ENCODE measurements at places on chromosomes 5 and 9. TPM values are rescaled to one million over a fixed set of nuclear protein-coding genes. Genes with fewer than 3 reads are reported as not detected.

The HSDL2 gene
- total RNA-seq = 25.2 TPM

The SLC6A7 gene
- not detected for total RNA-seq

The ADGRD2 gene
- total RNA-seq = not detected

The CER1 gene
- total RNA-seq = not detected

The PIP5K1B gene
- not detected for total RNA-seq

The BRD3 gene
- 11.8 TPM for total RNA-seq

The SLC34A3 gene
- 0.11 TPM for total RNA-seq

The NR5A1 gene
- 0.09 TPM for total RNA-seq

The SARDH gene
- not detected for total RNA-seq

The LRRTM2 gene
- not detected for total RNA-seq

The THG1L gene
- 31.2 TPM for total RNA-seq

The FAM78A gene
- 0.26 TPM for total RNA-seq

The FREM1 gene
- total RNA-seq = not detected

The PCDHB12 gene
- not detected for total RNA-seq

The IFNW1 gene
- total RNA-seq = not detected

The LRRC19 gene
- total RNA-seq = not detected

The NMUR2 gene
- 0.13 TPM for total RNA-seq

The FSD1L gene
- 3.5 TPM for total RNA-seq

The LCN1 gene
- not detected for total RNA-seq

The PCA3 gene
- total RNA-seq = not detected

The SOWAHA gene
- total RNA-seq = 0.14 TPM

The DOK3 gene
- total RNA-seq = 4.3 TPM

The PHF24 gene
- 0.08 TPM for total RNA-seq

The DDX4 gene
- not detected for total RNA-seq

The IL5 gene
- not detected for total RNA-seq

The AGXT2 gene
- total RNA-seq = not detected

The HSPA4 gene
- total RNA-seq = 182 TPM

The CENPK gene
- 27.9 TPM for total RNA-seq

The RXFP3 gene
- total RNA-seq = not detected

The PTPRD gene
- 0.16 TPM for total RNA-seq

The CCNO gene
- 8.3 TPM for total RNA-seq

The IRX2 gene
- total RNA-seq = 1.5 TPM

The BARX1 gene
- 12.3 TPM for total RNA-seq

The SLCO6A1 gene
- not detected for total RNA-seq

The FBP1 gene
- not detected for total RNA-seq

The LHX2 gene
- 3.9 TPM for total RNA-seq

The SMARCA2 gene
- 25.1 TPM for total RNA-seq

The MYMK gene
- not detected for total RNA-seq

The FBXL7 gene
- 1.8 TPM for total RNA-seq

The TRAF1 gene
- 3.1 TPM for total RNA-seq

The NXNL2 gene
- 0.86 TPM for total RNA-seq

The LHX6 gene
- 1.1 TPM for total RNA-seq

The CDH6 gene
- total RNA-seq = 0.22 TPM
